COR-L47 (cell line): ENCODE measurements at places on chromosomes 13 and 19.
A peak's percentile ranks its signal among the peaks of the same experiment; 100 is the strongest.

GRCh38 chr19:7386308-7386707, 37.6 kb downstream of the ARHGEF18 start:
- DNase-seq = no peak

DNA sequence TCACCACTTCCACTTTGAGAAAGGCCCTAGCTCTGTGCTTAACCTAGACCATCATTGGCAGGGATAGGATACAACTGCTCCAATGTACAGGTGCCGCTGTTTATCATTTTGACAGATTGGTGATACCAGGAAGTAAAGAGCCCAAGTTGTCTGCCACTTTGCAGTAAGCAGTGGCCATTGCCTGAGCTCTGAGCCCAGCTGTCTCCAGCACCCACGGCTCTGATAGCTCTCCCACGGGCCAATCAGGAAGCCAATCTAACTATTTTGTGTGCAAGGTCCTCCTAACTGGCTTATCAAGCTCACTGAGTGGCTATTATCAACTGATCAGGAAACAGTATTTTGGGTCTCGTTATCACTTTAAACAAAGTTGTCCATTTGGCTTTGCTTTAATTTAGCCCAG, 181.1 kb downstream of the DCT start:
- DNase-seq = no peak

GRCh38 chr13:73765651-73766384, 368.4 kb downstream of the KLF12 start:
- DNase-seq = peak; percentile 98

DNA sequence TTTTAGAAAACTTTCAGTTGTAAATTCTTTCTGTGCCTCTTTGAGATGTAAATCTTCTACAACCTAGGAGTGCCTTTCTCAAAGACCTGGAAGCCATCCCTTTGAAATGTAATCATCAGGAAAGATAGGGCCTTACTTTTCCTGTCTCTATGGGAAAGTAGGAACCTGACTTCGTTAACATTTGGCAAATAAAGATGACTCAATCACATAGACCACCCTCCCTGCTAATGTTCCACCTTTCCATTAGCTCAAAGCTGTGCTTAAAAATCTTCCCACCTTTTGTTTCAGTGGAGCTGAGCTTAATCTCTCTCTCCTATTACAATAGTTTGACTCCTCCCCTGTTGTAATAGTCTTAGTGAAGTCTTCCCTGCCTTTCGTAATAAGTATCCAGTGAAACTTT, 247.7 kb downstream of the OLFM4 start:
- DNase-seq = no peak

DNA sequence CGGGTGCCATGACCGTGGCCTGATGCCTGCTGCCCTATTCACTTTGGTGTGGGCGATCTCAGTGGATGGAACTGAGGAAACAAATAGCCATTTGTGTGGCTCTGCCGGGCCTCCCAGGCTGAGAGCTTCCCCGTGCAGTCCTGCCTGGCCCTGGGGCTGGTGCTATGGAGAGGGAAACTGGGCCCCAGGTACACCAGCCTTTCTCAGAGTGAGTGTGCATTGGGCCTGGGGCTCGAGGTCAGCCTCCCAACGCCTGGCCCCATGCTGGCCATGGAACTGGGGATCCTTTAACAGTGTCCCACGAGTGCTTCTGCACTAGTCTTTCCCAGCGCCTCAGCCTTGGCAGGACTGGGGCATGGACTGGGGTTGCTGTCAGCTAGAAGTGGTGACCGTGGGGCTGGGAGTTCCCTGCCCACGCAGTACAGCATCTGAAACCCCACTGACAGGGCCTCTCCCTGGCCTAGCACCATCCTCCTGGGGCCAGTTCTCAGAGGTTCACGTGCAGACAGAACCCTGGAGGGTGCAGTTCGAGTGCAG, 10.5 kb downstream of the PLEKHF1 start:
- DNase-seq = no peak

GRCh38 chr13:109389892-109390345, 396.5 kb downstream of the IRS2 start:
- no peak for DNase-seq

- DNase-seq = no peak
Observed at GRCh38 chr19:53131085-53131590, 1.6 kb downstream of the ZNF415 start.

GRCh38 chr13:46053162-46054012, 841 bp upstream of the ZC3H13 start:
- no peak for DNase-seq

- DNase-seq = peak; percentile 34
Observed at GRCh38 chr13:32650705-32651311, 64.6 kb downstream of the PDS5B start.

GRCh38 chr13:40313269-40314200, 352.9 kb downstream of the FOXO1 start:
- DNase-seq = no peak

DNA sequence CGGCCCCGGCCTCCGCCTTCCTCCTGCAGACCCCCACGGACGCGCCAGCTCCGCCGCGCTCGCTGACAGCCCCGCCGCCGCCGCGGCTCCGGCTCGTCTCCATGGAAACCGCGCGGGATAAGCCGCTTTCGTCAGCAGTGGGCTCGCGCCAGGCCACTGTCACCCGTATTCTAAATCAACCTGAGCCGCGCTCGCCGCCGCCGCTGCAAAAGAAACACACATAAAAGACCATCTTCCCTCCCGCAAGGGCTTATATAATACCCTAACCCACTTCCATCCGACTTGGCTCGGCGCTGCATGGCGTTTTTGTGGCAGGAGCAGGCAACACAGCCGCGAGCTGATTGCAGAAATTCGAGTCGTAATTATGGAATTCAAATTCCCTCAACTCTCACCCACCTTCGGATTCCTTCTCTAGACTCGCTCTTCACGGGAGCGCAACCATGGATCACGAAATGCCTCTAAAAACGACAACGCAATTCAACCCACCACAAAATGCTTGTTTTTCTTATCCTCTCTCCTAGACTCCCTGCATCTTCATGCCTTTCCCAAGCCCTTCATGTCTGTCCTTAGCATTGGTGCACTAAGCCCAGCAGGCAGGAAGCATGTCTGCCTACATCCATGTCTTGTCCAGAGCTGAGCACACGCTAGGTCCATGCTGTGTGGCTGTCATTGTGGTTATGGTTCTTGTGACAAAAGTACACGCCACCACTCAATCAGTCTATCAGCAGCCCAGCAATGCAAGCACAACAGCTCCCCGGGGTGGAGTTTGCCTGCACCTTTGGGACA, at the start of gene AMER2:
Gene AMER2, minus strand, starts transcription at position 772 of the 786 bp plus-strand sequence. Its CDS starts 669 bp downstream, at position 103.
- DNase-seq = peak; percentile 81

GRCh38 chr19:3721131-3721886, 13.1 kb downstream of the TJP3 start:
- peak; percentile 78 for DNase-seq

- no peak for DNase-seq
Observed at GRCh38 chr13:46229251-46229650, 17.5 kb downstream of the LRRC63 start.

DNA sequence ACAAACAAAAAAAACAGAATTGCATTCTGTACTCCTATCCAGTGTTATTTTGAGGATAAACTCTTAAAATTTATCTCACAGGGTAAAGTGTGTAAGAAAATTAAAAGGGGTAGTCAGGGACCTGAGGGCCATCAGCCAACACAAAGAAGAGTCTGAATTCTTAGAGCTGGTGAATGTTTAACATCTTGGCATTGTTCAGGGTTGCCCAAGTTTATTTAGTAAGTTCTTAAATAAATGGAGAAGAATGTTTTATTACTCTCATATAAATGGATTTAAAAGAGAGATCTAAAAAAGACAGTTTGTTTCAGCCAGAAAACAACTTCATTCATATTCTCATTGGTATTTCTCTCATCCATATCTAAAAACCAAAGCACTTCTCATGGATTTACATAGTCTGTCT, 171.7 kb downstream of the LACC1 start:
- DNase-seq = no peak

DNA sequence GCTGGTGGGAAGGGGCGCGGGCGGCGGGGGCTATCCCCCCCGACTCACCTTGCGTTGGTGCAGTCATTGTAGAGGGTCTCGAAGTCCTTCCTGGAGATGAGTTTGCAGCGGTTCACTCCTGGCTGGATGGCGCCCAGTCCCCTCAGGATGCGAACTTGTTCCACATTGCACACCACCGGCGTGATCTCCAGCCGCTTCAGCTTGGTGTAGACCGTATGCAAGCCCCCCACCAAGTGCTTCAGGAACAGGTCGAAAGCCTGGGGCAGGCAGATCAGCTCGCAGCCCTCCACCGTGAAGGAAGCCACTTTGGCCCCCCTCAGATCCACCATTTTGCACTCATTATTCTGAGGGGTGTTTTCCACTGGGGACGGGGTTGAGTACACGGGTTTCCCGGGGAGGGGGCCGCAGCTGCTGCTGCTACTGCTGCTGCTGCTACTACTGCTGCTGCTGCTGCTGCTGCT, 1.1 kb downstream of the DACH1 start:
- DNase-seq = no peak

DNA sequence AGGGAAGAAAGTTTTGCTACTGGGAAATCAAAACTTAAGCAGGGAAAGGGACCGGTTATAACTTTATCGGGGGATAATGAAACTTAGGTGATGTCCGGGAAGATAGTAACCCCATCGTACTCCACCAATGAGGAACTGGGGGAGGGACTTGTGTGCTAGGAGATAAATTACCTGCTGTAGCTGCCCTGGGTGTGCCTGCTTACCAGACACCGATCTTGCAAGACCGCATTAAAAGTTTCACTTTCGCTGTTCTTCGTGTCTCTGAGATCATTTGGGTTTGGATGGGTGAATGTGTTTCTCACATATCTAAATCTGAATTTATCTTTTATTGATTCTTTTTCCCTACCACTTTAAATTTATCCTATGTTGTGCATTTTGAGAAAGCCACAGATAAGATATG, 381.4 kb downstream of the SLITRK6 start:
- DNase-seq = no peak

GRCh38 chr13:111130116-111130508, 15.0 kb downstream of the ARHGEF7 start:
- DNase-seq = no peak

- no peak for DNase-seq
Observed at GRCh38 chr13:105908586-105908985, 626.9 kb downstream of the EFNB2 start.

- DNase-seq = no peak
Observed at GRCh38 chr13:88022431-88023208, 351.4 kb downstream of the SLITRK5 start.

DNA sequence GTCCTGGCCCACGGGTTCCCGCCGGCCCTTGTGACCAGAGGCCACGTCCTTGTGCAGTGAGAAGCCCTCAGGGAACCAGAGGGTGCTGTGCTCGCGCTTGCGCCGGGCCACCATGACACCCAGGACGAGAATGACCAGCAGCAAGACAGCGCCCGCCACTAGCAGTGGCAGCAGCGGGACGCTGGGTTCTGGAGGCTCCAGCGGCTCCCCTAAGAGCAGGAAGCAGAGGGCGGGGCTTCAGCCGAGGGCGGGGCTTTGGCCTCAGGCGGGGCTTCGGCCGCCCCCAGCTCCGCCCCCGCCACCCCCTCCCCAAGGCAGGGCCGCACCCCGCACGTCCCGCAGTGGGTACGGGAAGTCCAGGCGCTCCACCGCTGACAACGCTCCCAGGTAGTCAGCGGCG, 30.4 kb downstream of the NOTCH3 start:
- DNase-seq = no peak

DNA sequence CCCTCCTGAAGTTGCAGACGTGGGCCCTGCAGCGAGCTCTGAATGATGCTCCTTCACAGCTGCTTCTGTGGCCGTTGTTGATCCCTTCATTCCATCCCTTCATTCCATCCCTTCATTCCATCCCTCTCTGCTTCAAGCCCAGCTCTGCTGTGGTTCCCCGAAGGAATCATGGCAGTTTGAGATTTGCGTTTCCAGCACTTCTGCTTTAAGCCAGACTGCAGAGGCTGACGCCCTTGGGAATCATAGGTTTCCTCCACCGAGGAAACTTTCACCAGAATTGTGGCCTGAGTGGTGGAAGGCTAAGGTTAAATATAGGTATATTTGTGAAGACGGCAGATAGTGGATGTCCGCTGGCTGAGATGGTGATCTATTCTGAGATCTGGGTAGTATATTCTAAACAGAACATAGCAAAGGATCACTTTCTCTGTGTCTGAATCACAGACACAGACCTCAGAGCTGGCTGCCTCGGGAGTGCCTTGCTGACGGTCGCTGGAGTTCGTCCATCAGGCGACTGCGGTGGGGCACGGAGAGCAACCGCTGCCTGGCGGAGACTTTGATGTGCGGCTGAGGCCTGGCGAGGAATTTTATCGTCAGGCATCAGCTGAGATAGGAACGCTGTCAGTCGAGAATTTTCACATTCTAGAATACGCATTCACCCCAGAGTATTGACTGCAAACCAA, 42.8 kb upstream of the DCUN1D2 start:
- no peak for DNase-seq

- DNase-seq = no peak
Observed at GRCh38 chr13:83508771-83509301, 373.4 kb downstream of the SLITRK1 start.

- no peak for DNase-seq
Observed at GRCh38 chr13:98825659-98826058, 73.2 kb upstream of the SLC15A1 start.

DNA sequence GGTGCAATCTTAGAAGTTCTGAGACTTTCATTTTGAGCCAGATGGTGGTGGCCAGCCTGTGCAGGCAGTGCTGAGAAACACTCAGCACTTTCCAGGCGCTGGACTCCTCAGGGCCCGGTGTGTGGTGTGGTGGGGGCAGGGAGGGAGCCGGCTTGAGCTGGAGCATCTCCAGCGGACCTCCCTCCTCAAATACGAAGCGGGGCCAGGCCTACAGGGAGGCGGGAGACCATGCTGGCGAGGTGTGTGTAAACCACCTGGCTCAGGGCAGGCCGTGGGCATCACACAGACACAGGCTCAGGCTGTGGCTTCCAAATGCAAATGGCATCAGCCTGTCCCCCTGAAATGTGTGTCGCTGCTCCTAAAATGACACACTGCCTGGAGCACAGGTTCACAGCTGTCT, 33.3 kb upstream of the RANBP3 start:
- DNase-seq = no peak

DNA sequence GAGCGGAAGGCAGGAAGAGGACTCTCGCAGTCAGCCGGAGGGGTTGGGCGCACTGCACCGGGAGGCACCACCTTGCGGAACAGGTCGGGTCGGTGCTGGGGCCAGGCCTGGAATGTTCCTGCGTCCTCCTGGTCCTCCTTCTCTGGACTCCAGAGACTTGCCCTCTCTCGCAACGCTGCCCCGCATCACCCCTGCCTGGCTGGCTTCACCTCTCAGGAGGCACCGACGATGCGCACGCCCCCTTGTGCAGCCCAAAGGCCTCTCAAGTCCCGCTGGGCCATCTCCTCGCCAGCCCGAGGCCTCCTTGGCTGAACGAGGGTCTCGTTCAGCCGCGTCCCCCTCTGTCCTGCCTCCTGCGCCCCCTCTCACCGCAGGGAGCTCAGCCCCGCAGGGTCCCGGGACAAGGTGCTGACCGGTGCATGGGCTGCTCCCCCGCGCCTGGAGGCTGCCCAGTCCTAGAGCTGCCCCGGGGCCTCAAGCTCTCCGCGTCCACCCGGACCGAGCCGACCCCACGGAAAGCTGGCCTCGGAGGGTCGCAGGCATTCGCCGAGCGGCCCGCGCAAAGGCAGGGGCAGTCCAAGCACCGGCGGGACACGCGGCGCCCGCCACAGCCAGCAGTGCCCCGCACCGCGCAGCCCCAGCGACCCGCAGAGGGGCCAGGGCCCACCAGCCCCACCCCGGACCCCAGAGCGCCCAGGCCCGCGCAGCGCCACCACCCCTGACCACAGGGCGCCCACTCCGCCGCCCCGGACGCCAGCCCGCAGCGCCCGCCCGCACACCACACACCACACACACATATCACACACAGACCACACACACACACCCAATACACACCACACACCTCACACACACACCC, 133.8 kb downstream of the CRYL1 start:
- DNase-seq = no peak

- no peak for DNase-seq
Observed at GRCh38 chr13:51978796-51979556, 32.3 kb downstream of the ATP7B start.
